ENCODE measurements at places on chromosomes 12 and 14.

DNA sequence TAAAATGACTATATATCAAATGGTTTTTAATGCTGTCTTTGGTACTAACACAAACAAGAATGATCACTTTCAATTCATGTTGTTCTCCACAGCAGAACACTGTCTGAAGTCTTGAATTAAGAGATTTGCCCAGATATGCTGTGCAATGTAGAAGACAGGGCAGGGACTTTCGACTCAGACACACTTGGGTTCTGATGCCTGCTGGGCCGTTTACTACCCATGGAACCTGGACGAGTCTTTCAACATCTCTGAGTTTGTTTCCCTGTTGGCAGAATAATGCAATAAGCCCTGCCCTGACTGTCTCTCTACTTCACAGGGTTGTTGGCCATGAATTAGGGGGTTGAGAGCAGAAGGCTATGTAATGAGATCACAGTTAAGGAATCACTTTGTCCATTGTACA is 162.6 kb upstream of the TMPO start:
- no peak for DNase-seq

DNA sequence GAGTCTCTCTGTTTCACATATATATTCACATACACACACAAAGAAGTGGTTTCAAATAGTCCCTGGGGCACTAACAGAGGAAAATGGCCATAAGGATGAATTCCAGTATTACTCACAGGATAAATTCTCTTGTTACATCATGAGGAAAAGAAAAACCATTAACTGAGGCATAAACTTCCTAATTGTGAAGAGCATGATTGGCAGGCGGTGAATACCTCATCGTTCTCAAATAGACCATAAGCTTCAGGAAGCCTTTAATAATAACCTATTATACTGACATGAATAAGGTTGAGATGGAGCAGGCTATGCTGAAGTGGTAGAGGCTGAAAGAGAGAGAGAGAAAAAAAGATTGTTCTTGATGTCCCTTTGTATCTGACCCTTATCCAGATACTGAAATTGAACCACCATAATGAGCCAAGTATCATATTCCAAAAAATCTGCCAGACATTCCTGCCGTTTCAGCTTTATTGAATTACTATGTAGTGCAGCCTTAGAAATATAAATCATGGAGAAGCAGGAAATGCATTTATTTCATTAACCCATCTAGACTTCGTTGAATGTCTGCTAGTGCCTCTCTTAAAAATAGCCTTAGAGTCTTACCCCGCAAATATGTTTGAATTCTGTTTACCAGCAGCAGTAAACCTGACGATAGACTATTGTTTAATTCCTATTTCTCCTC is 86.8 kb downstream of the NUAK1 start:
- DNase-seq, result no peak

DNA sequence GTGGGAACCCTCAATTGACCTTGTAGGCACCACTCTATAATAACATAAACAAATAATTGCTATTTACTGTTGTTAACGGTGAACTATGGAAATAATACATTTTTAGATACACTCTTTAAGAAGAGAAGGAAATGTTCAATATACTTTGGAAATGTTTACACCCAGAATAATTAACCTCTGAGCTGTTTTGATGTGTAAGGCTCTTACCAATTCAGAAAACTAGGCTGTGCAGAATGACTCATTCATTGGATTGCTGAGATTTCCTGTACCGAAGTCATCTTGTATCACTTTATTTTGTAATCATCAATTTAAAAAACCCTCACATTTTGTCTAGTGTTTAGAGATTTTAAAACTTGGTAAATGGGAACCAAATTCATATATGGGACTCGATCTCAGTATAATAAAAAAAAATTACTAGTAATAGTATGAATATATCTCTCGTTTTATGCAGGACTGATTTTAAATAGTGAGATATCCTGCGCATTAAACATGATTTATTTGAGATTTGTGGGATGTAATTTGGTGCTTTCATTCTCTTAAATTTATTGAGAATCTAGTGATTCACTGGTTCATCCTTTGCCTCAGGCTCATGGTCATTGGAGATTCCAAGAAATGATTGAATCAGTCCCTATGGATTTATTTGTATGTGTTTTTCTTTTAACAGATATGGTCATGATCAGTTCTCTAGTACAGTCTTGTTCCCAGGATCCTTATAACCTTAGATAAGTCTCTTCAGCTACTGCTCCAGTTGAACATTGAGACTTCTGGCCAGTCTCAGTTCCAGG is 3.9 kb downstream of the SAMD4A start:
- DNase-seq, result peak; percentile 81

DNA sequence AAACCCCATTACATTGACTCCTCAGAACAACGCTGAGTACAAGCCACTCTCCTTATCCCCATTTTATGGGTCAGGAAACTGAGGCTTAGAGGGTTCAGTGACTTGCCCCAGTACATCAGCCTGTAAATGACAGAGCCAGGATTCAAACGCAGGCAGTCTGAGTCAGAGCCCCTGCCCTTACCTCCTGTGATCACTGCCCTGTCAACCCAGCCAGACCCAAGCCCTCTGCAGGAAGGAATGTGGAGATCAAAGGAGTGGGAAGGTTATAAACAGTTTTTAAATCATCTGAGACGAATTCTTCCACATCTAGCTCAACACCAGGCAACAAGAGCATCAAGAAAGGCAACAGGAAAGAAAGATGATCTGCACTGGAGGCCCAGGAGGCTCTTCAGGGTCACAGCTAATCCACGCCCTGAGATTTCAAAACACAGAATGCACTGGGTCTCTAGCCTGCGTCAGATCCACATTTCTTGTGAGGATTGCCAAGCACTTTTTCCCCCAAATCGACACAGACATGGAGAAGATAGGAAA is 38.5 kb downstream of the SPTB start:
- peak; percentile 50 for DNase-seq

DNA sequence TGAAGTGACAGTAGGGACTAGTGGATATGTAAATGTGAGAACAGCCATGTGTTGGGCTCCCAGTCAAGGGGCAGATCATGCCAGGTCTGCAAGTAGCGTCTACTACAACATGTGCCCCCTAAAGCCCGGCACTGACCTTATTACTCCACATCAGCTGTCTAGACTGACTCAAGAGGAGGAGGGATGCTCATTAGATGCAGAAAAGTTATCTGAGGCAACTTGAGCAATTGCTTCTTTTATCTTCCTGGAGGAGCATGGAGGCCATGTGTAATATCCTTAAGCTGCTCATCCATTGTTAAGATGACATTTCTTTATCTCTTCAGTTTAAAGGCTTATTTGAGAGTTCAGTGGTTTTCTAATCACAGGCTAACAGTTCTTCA is 404.7 kb upstream of the FLRT2 start:
- no peak for DNase-seq

- no peak for DNase-seq
Observed at GRCh38 chr12:79331870-79332269, 358.9 kb downstream of the PAWR start.

DNA sequence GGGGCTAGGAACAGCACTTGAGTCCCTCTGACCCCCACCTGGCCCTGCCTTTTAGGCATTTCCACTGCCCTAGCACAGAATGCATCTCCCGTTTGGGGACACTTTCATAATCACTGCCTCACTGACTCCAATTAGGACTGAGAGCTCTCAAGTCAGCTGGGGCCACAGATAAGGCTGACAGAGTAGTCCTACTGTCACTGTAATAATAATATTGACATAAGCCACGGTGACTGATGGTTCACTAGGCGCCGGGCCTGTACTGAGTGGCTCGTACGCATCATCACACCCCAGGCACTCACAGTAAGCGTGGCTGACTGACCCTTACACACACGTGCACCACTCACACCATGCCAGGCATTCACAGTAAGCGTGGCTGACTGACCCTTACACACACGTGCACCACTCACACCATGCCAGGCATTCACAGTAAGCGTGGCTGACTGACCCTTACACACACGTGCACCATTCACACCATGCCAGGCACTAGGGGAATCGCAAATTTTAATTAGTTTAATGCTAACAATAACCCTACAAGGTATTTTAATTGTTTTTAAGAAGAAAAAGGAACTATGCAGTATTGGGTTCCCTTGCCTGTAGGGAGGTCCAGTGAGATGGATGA is 87.7 kb downstream of the CHGA start:
- DNase-seq, result no peak

DNA sequence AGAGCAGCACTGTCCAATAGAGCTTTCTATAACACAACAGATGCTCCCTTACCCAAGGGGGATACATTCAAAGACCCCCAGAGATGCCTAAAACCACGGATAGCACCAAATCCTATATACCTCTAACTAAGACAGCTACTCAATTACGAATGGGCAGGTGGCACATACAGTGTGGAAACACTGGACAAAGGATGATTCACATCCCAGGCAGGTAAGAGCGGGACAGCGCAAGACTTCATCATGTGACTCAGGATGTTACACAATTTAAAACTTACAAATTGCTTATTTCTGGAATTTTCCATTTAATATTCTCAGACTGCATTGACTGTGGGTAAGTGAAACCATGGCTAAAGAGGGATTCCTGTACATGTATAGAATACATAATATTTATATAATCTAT is 5.5 kb upstream of the HCFC2 start:
- DNase-seq, result no peak

- DNase-seq, result no peak
Observed at GRCh38 chr12:113056631-113057488, at the start of gene DTX1. Gene DTX1 (plus strand): TSS chr12:113056730. CDS start chr12:113058193, 1,463 bp downstream.

DNA sequence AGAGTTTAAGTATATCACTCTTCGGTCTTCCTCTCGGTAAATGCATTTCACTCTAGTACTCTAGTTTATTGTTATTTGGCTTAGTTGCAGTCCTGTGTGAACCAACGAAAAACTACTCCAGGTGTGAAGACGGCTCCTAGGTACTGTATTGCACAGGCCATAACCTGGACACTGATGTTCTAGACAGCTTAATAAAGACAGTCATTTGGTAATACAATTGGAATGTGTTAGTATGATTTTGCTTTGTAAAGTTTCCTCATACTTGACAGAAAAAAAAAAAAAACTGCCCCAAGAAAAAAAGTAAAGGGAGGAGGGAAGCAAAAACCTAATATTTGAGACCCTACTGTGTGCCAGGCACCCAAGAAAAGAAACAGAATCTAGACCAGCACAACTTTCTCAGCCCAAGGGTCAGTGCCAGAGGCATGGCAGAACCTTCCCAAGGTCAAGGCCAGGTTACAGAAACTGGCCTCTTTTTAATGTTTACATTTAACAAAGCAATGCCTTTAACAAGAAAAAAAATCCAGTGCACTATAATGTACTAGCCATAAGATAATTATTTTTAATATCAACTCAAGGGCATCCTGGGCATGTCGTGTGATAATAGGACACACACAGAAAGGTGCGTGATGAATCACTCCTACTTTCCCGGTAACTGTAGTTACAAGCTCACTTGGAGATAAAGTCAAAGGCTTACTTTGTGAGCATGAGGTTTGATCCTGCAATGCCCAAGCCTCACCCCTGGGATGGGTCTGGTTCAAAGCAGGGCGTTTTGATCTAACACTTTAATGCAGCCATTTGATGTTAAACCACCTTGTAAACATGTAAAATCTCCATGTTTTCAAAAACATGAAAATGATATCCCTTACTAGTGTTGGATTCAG is 110.6 kb downstream of the BMP4 start:
- DNase-seq, result no peak

GRCh38 chr12:34186492-34186891 is 164.2 kb downstream of the ALG10 start:
- no peak for DNase-seq

- DNase-seq, result no peak
Observed at GRCh38 chr12:54373649-54374561, 9.6 kb upstream of the GPR84 start.

- no peak for DNase-seq
Observed at GRCh38 chr12:49160399-49160798, 28.5 kb downstream of the TUBA1A start.

DNA sequence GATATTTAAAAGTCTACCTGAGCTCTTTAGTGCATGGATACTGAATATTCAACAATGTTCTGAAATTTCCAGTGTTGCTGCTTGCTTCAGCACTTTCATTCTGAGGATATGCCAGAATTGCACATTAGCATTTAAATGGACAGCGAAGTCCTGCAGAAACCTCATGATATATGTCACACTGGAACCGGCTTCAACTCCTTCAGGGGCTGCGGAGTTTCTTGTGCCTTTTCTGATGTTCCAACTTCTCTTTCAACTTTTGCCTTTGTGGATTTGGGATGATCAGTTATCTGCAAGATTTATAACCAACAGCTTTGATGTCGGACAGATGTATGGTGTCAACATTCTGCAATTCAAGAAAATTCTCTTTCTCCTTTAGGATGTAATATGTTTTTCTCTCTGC is 142.5 kb upstream of the LMNTD1 start:
- DNase-seq, result no peak

DNA sequence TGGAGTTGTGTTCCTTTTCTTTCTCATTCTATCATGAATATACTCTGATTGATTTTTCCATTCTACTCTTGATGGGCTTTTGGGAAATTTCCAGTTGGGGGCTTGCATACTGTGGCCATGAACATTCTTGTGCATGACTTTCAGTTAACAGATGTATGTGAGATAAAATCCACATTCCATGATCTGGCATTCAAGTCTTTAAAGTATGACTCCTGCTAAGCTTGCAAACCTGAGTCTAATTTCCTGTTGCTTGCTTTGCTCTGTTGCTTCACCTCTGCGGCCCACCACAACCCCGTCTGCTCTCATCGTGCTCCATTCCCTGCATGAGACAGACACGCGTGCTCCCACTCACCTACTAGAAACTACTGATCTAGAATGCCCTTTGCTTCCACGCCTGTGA is 24.3 kb upstream of the NPAS3 start:
- no peak for DNase-seq

- DNase-seq, result no peak
Observed at GRCh38 chr14:104113631-104114420, 24.6 kb upstream of the KIF26A start.

GRCh38 chr14:105161964-105162668 is 6.5 kb downstream of the JAG2 start:
- DNase-seq, result no peak

- DNase-seq, result no peak
Observed at GRCh38 chr12:75631831-75632230, 120.4 kb upstream of the KRR1 start.

- no peak for DNase-seq
Observed at GRCh38 chr14:24881116-24881893, 168.6 kb downstream of the STXBP6 start.

GRCh38 chr14:64200170-64200569 is 94.0 kb downstream of the ESR2 start:
- DNase-seq, result no peak

DNA sequence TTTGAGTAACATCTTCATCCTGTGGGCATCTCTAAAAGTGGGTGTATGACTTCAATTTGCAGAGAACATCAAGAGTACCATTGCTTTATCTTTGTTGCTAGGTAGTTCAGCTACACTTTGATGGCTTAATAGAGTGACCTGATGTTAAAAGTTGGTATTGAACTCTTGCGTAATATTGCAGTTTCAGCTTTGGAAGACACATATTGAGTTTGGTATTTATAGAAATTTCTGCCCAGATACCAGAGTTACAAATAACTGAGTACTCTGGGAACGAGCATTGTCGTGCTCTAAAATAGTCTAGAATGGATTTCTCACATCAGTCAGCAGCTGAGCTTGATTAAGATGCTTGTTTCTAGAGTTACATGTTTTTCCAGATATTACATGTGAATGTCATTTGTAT is 24.8 kb upstream of the AKAP5 start:
- DNase-seq, result peak; percentile 87

All from fibroblast of gingiva (primary cell).